ENCODE measurements at places on chromosomes 6 and 20.

GRCh38 chr6:144131248-144131709 is 19.0 kb upstream of the STX11 start:
- DNase-seq, result no peak

- DNase-seq, result no peak
Measured at GRCh38 chr6:40390144-40390800, 196.9 kb downstream of the LRFN2 start.

DNA sequence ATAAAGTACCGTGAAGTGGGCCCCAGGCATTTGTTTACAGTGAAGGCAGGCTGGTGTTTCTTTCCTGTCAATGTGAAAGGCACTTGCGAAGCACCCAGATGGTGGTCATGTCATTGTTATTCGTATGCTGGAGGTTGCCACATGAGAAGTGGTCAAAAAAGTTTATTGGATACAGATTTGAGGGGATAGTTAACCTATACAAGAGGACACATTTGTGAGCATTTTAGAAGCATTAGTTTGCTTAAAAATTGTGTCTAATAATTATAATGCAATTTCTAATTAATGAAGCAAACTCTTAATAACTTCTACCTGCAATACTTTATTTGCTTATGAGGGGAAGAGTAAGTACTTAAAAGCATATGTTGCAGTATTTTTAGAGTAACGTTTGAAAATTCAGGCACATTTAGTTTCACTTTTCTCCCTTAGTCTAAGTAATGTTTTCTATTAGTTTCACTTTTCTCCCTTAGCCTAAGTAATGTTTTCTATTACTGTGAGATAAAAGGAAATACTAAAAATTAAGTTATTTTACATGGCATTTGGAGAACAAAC is 120.7 kb upstream of the CLDN20 start:
- DNase-seq, result no peak

DNA sequence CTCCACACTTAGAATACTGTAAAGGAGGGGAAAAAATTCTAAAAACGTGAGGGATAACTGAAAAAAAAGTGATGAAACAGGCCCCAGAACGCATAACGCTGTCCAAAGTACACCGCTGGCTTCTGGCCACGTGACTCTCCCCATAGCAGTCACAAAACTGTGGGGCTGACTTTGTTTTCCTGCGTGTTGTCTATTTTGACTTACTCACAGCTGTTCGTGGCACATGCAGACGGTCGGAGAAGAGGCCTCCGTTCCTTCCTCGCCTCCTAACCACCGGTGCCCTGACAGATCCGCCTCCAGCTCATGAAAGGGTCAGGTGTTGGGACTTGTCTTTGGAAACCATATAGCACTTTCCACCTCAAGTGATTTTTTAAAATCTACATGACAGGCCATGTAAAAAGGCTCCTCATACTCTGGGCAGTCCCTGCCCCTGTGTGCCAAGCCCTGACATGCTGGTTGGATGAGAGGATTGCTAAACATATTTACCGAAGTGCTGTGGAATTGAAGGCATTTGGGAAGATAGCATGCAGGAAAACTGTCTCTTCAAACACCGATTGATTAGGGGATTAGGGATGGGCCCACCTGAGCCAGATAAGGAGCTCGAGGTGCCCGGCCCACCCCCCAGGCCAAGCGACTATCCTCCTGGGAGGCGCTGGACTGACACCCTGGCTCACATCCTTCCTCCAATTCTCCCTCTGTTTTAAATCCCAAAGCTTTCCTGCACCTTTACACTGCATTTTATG is 54.8 kb downstream of the DACT2 start:
- no peak for DNase-seq

GRCh38 chr6:47135772-47136171 is 93.6 kb upstream of the ADGRF1 start:
- DNase-seq, result no peak

GRCh38 chr6:169048185-169048864 is 205.3 kb downstream of the THBS2 start:
- DNase-seq, result no peak

DNA sequence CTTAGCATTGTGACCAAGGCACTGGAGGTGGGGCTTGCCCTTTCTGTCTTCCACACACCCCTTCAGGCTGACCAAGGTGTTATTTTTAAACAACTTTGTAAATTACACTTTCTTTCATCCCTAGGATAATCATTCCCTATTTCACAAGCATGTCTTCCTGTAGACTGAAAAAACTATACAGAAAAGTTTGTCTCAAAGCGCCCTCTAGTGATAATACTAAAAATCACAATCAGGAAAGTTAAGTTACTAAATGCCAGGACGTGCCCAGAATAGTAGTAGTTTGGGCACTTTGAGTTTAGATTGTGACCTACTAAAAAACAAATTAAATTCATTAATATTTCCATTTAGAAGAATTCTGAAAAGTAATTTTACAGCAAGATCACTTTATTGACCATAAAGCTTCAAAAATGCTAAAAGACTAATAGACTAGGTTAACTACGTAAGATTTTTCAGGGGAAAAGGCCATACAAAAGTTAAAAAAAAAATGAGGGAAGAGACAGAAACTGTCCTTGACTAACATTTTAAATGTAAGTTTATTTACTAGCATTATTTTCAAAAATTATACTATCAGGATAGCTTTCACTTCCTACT is 123.3 kb upstream of the DUSP22 start:
- DNase-seq, result no peak

DNA sequence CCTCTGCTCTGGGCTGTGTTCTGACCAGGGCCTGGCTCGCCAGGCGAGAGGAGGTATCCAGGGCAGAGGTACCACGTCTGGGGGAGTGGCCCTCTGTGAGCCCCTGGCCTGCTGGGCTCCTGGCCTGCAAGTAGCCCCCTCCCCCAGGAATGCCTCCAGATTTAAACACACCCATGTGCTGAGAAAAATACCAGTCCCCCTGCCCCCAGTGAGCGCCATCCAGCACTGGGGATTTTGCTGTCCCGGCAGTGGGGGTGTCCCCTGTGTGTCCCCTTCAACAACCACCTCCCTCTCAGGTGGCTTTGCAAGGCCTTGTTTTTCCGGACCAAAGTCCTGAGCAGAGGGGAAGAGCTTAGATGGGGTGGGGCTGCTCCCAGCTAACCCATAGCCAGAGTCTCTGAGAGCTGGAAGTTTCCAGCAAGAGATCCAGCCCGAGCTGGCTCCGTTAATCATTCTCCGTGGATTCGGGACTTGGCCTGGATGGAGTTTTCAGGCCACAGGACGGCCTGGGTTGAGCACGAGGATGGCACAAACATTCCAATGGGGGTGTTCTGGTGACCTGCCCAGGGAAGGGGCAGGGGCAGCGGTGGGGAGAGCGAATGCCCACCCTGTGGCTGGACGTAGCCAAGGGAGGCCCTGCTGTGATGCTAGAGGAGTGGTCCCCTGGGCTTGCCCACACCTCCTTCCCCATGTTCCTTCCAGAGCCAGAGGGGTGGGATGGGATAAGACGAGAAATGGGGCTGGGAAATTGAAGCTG is 29.0 kb downstream of the PCK1 start:
- DNase-seq, result no peak

- no peak for DNase-seq
Measured at GRCh38 chr6:113394729-113395128, 462.4 kb upstream of the MARCKS start.

- DNase-seq, result no peak
Measured at GRCh38 chr6:146281651-146282362, 252.9 kb downstream of the GRM1 start.

GRCh38 chr6:28683945-28684538 is 158.4 kb downstream of the GPX5 start:
- no peak for DNase-seq

DNA sequence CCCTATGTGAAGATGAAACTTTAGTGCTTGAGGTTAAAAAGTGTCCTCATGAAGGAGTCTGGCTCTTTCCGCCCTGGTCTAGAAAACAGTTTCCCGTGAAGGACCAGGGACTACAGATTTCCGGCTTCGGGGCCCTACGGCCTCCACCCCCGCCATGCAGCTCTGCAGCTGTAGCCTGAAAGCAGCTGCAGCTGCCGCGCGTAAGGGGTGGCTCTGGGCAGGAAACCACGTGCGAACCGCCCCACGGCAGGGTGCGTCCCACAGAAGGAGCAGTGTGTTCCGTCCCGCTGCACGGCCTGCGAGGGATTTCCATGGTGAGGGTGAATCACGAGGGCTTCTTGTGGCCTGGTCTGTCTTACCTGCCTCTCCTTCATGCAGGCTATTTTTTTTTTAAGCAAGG is 117.0 kb downstream of the ERMARD start:
- no peak for DNase-seq

GRCh38 chr20:17282501-17282900 is 55.7 kb downstream of the PCSK2 start:
- no peak for DNase-seq

DNA sequence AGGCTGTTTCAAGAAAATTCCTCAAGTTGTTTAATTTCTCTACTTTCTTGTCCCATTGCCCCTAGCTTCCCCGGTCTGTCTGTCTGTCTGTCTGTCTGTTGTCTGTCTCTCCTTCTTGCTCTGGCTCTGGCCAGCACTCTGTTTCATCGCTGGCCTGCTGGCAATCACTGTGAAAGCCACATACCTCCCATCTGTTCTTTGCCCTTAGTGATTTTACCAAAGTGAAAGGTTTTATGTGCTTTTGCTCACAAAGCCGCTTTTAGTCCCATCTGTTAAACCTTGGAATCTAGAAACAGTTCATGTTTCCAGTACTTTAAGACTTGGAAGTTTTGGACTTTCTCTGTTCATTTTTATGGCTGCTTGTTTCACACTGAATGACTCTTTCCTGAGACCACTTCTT is 87.8 kb upstream of the EXOC2 start:
- DNase-seq, result no peak

DNA sequence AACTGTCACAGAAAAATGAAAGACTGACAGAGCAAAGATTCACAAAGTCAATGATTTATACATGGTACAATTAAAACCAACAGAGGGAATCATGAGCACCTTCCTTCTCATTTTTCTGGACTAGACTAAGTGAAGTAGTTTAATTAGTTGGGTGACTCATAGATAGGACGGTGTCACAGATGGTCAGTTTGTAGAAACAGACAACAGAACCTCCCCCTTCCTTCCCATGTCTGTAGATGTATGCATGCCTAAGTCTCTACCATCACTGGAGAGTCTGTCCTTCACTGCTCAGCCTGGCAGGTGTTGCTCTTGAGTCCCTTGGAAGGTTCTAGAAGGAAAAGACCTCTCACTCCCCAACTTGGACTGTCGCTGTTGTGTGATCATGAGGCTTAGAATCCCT is 75.4 kb upstream of the EEF1E1 start:
- DNase-seq, result no peak

DNA sequence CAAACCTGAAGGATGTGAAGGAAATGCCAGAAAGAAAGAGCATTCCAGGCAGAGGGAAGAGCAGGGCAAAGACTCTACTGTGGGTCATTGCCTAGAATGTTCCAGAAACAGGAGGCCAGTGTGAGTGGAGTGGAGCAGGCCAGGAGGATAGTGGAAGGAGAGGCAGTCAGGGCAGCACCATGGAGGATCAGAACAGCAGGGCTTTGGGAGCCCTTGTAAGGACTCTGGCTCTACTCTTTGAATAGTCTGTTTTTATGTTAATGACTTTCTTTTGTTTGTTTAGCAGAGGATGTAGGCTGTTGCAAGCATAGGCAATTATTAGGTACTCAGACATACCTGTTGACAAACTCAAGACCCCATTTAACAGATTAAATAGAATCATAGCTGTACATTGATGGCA is 23.6 kb upstream of the FBXL4 start:
- DNase-seq, result no peak

DNA sequence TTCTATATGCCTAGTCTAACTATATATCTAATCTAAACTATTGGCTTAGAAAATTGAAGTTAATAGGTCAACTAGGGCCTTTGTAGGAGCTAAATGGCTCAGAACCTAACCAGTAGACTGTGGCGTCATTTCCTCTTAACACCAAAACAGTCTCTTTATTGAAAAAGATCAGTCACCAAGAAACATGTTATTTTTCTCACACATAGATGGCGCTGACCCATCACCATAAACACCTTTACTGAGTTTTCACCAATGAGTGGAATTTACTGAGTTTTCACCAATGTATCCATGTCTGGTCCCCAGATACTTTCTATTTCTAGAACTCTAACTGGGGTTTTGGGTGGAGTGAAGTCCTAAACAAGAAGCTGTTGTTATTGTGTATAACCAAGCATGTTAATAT is 636.0 kb downstream of the BCKDHB start:
- no peak for DNase-seq

- DNase-seq, result no peak
Measured at GRCh38 chr6:56009636-56010035, 134.2 kb upstream of the BMP5 start.

DNA sequence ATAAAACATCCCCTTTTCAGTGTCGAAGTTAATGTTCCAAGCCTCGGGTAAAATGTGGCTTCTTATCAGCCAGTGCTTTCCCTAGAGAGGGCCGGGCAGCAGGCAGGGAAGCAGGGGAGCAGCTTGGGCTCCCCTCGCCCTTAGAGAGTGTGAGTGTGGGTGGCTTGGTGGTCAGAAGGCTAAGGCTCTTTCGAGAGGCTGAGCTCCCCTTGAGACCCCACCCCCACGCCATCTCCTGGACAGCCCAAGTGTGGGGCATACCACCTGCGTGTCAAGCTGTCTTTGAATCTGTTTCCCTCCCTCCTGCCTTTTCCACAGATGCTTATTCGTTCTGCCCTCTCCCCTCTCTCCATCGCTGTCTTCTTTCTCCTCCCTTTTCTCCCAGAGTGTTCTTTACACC is 95.1 kb upstream of the FOXP4 start:
- no peak for DNase-seq

- no peak for DNase-seq
Measured at GRCh38 chr6:112225691-112226090, 28.7 kb downstream of the LAMA4 start.

DNA sequence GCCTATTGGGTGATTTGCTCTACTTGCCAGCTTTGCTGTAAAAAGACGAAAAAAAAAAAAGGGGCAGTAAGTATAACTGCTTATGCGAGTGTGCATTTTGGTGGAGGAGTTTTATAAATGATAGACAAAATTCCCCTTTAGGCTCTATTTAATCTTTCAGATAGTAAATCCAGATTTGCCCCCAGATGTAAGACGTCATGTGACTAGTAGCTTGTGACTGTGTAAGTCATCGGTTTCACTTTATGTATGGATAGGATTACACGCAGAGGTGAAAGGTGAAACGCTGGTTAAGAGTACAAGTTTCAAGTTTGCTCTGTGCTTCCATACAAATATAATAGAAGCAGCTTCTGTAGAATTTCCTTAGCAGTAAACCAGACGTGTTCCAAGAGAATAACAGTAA is 7.9 kb downstream of the RAB32 start:
- DNase-seq, result no peak

- DNase-seq, result no peak
Measured at GRCh38 chr6:130754786-130755367, 72.3 kb upstream of the SMLR1 start.
